H7 (cell line): ENCODE measurements at places on chromosomes 6 and 20.

- DNase-seq, result no peak
Measured at GRCh38 chr6:72672906-72673305, 51.0 kb downstream of the KCNQ5 start.

- peak; percentile 52 for DNase-seq
Measured at GRCh38 chr6:15752820-15753219, 90.0 kb upstream of the DTNBP1 start.

DNA sequence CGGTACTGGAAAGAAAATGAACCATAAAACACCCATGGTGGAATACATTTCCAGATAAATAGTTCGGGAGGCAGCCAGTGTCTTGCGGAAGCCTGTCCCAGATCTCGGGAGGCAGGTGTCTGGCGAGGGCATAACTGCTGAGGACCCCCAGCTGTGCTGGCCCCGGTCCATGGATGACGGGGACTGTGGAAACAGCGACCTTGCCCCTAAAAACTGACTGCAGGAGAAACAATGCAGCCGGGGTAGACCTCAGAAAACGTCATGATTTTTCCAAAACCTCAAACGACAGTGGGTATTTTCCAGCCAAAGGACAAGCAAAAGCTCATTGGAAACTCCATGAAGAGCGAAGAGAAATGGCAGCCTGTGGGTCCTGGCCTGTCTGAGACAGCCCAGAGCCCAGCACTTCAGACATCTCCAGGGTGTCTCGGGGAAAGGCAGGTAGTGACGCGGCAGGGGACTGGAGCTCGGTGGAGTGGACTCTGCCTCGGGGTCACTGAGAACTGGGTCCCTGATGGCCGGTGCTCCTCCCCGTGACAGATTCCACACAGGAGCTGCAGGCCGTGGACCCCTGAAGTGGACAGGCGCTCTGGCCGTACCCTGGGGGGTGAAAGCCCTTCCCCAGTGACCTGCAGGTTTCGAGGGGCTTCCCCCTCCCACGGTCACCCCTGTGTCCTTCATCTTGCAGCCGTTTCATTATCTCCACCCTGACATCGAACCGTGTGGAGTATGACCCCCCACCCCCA lies 188.6 kb downstream of the SYNDIG1 start:
- no peak for DNase-seq

DNA sequence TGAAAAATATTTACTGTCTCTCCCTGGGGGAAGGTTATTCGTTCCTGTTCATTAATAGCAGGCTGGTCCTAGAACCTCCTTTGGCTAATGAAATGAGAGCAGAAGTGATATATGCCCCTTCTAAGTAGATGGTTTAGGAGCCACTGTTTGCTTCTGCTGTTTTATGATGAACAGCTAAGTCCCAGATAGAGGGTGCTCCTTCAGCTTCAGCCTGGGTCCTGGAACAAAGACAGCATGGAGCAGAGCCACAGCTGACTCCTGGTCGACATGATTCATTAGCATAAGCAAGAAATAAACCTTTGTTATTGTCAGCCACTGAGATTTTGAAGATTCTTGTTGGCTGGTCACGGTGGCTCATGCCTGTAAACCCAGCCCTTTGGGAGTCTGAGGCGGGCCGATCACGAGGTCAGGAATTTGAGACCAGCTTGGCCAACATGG lies 47.8 kb upstream of the ARMC2 start:
- DNase-seq, result no peak

GRCh38 chr6:122609881-122610689 lies at the start of gene PKIB:
TSS of gene PKIB (plus strand) at chr6:122610405. CDS start at chr6:122717795, 107,390 bp downstream.
- peak; percentile 90 for DNase-seq

GRCh38 chr20:59515013-59515905 lies 89.1 kb upstream of the PHACTR3 start:
- DNase-seq, result peak; percentile 90
